ELR (cell line): ENCODE measurements at places on chromosomes 1 and 21.

DNA sequence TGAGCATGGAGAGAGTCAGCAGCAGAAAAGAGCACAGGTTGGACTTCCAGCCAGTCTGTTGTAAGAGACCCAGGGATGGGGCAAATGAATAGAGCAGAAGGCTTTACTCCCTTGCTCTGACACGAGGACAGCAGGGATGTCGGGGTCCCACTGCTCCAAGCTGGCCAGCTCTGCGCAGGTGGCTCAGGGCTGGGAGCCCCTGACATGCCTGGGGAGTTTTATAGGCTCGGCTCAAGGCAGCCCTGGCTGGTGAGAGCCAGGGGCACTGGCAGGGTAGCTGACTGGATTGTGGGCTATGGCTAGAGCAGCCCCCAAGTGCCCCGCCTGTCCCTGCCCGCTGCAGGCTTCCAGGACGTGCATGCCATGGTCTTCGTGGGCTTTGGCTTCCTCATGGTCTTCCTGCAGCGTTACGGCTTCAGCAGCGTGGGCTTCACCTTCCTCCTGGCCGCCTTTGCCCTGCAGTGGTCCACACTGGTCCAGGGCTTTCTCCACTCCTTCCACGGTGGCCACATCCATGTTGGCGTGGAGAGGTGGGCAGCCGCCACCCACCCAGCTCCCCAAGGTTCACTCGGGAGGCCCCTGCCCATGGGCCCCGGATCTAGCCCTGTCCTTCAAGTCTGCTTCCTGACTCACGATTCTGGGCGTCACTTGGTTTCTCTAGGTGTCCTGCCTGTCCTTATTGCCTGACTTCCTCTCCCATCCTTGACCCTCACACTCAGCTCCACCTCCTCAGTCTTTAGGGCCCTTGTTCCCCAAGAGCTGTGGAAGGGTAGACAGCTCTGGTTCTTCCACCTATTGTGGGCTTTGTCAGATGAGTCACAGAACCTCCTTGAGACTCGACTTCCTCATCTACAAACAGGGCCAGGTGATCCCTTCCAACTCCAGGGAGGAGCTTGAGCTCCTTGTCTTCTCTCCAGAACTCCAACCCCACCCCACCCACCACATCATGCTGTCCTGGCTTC is 8.2 kb downstream of the RHBG start:
- DNase-seq, result no peak

DNA sequence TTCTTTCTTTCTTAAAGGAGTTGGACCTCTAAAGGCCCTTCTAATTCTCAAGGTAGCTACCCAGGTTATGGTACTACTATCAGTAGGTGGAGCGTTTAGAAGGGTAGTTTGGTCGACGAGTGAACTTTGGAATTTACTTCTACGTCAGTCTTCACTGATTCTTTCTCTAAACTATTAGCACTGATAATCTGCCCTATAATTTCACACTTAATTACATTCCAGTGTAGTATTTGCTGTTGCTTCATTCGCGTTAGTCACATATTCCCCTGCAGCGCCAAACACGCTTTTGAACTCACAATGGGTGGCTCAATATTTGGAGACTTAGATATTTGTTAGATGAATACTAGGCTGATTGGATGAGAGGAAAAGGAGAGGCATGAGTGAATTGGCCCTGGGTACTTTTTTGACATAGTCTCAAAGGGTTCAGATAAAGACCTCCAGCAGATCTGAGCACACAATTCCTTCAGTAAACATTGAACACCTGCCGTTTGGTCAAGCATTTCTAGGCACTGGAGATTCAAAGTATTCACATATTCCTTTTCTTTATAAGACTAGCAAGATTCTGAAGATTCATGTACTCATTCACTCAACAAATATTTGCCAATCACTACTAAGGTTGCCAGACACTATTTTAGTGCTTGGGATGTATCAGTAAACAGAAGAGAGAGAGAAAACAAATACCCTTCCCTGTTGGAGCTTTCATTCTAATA is 929 bp upstream of the FOXJ3 start:
- peak; percentile 55 for DNase-seq

GRCh38 chr1:27505420-27505680 is 15.4 kb upstream of the WASF2 start:
- no peak for DNase-seq

DNA sequence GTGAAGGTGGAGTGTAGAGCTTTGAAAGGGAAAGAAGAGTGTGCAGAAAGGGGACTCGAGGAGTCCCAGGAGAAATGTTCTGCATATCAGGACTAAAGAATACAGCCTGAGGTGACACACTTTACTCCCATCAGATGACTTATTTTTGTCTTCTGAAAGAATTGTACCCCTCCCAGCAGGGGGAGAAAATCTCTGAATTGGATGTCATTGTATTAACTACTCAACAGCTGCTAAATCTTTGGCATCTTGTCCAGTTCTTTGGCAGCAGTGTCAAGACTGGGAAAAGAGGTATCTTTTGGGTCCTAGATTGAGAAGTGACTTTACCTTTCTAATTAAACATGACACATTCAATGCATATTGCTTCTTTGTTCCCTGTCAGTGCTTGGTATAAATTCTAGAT is 18.9 kb downstream of the UBE4B start:
- no peak for DNase-seq

- peak; percentile 53 for DNase-seq
Measured at GRCh38 chr1:26541816-26542711, 12.5 kb downstream of the RPS6KA1 start.

- DNase-seq, result no peak
Measured at GRCh38 chr1:241696172-241696814, 44.2 kb downstream of the WDR64 start.

GRCh38 chr1:228362141-228362883 is 44.3 kb downstream of the TRIM11 start:
- DNase-seq, result no peak

DNA sequence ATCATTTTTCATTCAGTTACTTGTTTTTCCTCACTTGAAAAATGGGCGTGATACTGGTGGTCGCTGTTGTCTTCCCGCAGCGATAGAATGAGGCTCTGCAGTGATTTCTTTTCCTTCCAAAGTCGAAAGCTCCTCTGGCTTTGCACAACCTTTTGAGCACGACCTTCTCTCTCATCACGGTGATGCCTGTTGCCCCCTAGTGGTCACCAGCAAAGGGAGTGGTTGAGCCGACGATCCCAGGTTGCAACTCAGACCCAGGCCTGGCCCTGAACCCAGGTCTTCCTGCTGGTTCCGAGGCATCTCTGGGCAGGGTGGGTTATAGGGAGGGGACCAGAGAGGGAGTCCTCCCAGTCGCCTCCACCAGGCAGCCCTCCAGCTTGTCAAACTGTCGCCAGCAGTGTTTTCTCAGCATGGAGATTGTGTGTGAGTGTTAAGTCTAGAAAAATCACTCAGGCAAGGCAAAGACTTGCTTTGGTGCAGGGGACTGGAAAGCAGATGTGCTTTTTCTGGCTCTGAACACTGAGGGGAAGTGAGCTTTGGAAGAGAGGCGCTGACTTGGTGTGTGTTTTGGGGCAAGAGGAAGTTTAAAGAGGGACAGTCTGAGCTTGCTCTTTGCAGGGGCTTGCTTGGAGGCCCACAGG is 285.3 kb downstream of the CAMTA1 start:
- DNase-seq, result peak; percentile 75

- peak; percentile 96 for DNase-seq
Measured at GRCh38 chr1:234495231-234495990, 16.4 kb upstream of the TARBP1 start.

DNA sequence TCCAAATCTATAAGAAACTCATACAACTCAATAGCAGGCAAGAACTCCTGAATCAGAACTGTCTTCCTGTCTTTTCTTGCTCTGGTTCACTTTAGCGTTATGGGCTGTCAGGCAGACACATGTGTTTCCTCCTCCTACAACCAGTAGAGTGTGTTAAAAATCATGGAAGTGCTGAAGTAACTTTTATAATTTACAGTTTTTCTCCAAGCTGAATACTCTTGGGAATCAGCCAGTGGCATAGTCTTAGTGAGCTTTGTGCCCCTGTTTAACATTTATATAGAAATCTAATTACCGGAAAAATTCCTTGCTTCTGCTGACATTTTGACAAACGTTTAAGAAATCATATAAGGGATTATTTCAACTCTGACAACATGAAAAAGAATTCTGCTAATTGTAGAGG is 113.1 kb upstream of the RGS18 start:
- no peak for DNase-seq

DNA sequence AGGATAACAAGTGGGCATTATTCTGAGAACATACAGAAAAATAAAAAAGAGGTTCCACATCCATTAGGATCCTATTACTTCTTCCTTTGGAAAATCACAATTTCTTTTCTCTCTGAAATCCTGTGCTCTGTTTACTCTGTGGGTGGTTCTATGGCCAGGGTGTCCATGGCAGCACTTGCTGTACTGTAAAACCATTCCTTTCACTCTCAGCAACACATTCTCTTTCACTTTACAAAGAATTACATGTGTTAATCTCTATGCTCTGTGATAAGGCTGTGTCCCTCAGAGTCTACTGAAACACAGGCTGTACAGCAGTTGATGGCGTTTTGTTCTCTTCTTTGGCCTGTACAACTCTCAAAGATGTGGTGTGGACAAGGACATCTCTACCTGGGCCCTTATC is 524.1 kb downstream of the PTBP2 start:
- DNase-seq, result no peak

GRCh38 chr1:178739285-178740045 is 14.4 kb downstream of the RALGPS2 start:
- no peak for DNase-seq

- DNase-seq, result no peak
Measured at GRCh38 chr21:14486869-14487268, 59.2 kb downstream of the SAMSN1 start.

DNA sequence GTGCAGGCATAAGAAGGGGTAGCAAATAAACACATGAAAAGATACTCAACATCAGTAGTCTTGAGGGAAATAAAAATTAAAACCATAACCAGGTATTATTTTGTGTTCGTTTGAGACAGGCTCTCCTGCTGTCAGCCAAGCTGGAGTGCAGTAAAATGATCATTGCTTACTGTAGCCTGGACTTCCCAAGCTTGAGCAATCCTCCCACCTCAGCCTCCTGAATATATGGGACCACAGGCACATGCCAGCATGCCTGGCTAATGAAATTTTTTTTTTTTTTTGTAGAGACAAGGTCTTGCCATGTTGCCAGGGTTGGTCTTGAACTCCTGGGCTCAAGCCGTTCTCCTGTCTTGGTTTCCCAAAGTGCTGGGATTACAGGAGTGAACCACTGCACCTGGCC is 108.0 kb downstream of the DNM3 start:
- no peak for DNase-seq

GRCh38 chr1:24555591-24556413 is at the start of gene NCMAP:
TSS of gene NCMAP (plus strand) at chr1:24556087. CDS start at chr1:24595431, 39,344 bp downstream.
- no peak for DNase-seq

DNA sequence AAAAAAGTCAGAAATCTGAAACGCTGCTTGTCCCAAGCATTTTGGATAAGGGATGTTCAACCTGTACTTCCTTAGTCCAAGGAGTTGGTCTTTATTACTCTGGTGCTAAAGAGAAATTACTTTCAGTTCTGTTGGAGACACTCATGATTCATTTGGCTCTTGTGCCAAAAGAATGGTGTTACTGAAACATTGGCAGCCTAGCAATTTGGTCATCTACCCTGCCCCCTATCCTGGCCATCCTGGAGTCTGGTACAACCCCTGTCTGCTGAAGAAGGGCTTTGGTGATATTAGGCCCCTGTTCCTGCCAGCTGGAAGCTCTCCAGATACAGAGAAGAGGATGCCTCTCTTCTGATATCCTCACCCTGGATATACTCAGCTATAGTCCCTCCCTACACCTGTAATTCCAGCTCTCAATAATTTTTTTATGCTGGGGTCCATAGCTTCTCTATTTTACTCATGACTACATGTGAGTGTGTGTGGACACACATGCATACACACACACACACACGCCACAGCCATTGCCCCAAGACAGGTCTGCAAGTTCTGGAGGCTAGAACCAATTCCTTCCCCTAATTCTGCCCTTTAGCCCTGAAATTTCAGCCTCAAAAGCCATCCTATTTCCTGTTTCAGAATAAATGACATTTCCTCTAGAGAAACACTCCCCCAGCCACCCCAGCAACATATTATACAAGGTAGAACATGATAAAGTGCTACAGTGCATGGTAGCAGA is 40.0 kb downstream of the LHX8 start:
- no peak for DNase-seq

DNA sequence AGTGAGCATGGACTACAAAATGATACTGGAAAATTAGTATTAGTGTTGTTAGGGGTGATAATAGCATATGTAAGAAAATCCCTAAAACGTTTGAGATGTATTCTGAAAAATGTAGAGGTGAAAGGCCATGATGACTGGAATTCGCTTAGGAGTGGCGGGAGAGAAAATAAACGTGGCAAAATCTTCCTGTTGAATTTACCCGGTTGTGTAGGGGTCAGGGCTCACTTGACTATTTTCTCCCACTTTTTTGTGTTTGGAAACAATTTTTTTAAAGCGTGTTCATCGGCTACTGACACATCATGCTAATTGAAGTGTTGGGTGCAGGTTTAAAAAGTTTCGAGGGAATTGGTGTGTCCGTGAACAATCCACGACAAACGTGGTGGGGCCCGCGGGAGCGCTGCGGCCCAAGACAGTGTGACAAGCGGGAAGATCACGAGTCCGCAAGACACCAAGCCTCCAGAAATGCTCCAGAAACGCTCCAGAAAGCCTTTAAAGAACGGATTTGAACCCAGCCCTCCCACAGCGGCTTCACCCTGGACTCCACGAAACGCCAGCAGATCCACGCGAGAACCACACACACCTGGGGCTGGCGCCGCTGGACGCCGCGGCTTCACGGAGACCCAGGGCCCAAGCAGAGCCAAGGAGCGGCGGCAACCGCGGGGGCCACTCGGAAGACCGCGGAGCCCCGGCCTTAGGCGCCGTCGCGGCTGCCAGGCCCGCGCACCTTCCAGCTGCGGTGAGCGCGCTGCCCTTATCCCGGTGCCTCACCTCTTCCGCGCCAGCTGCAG is 573 bp downstream of the PSMG1 start:
- DNase-seq, result peak; percentile 44

DNA sequence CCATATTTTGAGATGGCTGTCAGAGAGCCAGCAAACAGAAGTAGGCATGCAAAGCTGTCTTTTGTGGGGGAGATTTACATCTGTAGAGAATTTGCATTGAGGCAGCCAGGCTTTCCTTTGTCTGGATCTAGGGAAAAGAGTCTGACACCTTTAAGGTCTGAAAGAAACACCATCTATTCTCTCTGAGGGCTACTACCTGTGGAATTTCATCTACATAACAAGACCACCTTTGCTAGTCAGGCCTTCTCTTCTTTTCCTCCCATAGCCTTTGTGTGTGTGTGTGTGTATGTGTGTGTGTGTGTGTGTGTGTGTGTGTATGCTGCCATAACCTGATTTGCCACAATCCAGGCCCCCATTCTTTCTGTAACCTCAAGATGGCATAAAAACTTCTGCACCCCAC is 28.4 kb upstream of the DMRTB1 start:
- DNase-seq, result no peak
